ENCODE measurements at places on chromosomes 6 and 20.

GRCh38 chr6:15817100-15817499 lies 154.3 kb upstream of the DTNBP1 start:
- DNase-seq = no peak

- DNase-seq = peak; percentile 44
These were observed 104.1 kb downstream of the BCKDHB start for GRCh38 chr6:80210618-80211017.

DNA sequence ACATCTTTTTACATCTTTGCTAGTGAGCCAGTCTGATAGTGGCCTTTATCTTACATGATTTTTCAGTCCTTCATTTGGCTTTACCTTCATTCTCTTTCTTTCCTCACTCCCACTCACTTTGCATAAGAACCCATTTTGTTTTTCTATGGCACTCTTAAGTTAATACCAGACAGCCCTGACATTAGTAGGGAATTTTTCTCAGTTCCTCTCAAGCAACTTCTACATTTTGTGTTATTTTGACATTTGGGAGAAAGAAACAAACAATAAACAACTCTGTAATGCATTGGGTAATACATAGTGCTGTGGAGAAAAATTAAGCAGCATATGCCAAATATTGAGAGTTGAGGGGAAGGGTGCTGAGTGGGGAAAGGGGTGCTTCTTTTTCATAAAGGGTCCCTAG lies 524.1 kb upstream of the JAG1 start:
- no peak for DNase-seq

DNA sequence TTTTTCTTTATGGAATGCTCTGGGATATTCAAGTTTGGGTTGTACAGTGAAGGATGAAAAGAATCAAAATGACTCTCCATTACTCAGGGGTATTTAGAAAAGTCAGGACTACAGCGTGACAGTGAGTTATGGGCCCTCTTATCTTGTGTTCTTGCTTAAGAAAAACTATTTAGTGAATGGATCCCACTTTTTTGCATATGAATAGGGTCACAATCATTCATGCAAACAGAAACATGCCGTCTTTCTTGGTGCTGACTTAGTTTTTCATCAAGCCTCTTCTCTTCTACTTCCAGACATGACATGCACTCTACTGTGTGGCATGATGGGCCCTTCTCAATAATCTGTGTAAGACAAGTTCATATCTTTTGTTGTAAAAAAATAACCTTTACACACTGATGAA lies 488.4 kb upstream of the MMS22L start:
- no peak for DNase-seq

GRCh38 chr6:64553249-64553786 lies 917.7 kb downstream of the PHF3 start:
- peak; percentile 9 for DNase-seq

DNA sequence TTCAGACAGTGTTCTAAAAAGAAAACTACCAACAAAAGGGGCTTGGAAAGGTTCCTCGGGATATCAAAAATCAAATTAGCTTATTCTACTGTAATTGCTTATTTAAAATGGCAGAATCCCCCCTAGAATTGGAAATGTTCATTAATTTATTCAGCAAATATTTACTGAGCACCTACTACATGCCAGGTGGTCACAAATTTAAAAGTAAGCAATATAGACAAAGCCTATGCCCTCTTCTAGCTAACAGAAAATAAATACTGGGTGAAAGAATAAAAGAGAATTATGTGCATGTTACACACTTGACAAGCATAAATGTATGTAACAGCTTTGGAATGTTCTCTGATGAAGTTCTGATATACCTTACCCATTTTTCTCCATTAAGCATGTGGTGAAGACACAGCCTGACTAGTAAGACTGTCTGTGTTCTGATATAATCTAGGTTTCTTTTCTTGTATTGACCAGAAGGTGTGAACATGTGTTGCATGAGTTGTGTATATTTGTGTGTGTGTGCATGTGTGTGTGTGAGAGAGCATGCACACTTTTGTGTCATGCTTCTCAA lies 606.7 kb upstream of the CITED2 start:
- no peak for DNase-seq

DNA sequence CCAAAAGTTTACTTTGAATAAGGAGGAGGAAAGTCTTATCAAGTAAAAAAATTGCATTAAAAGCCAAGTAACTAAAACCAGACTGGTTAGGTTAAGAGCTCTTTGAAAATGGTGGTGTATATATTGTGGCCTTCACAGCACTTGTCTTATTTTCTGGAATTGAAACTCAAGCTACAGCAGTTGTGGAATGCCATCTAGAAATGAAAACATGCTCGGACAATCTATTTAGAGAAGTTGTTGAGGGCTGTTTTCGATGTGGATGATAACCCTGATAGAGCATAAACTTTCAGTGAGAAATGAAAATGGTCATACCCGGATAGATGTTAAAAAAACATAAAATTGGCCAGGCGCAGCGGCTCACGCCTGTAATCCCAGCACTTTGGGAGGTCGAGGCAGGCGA lies 47.0 kb downstream of the ARID1B start:
- no peak for DNase-seq

All from muscle of back (tissue), 13 donors.